ENCODE measurements at places on chromosomes 11 and 22. TPM values are rescaled to one million over a fixed set of nuclear protein-coding genes. Genes with fewer than 3 reads are reported as not detected.

DNA sequence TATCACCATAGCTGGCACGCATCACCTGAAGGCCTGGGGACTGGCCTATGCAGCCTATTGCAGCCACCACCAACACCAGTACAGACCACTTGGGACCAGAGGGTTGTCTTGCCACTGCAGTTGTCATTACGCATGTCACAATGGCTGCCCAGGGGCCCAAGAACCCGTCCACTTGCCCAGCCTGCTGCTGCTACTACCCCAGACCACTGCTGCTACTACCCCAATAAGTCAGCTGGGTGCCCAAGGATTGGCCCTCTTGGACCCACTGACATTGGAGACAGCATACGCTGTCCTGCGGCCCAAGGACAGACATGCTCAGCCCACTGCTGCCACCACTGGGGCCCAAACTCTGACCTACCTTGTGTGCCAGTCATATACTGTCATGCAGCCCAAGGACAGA lies 102.7 kb upstream of the OR9Q1 start:
- H3K27me3 ChIP-seq, result no peaks in the 10 kb centered on the region
- H3K4me3 ChIP-seq, result no peak overlapping the region
- no peak overlapping the region for H3K27ac ChIP-seq
- no peak for DNase-seq

DNA sequence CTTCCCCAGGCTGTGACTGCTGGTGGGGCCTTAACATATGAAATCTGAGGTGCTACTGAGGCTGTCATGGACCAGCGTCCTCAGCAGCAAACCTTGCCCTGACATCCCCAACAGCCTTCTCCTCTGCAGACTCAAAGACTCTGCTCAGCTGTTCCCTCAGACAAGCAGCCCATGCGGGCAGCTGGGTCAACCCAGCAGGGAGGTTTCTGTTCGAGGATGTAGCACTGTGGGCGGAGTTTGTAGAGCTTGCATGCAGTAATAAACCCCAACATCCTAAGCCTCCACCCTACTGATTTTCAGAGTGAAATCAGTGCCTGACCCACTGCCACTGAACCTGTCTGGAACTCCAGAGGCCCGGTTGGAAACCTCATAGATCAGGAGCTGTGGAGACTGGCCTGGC lies 88.8 kb upstream of the XKR3 start:
- no peaks in the 10 kb centered on the region for H3K27me3 ChIP-seq
- no peak overlapping the region for H3K4me3 ChIP-seq
- H3K4me1 ChIP-seq, result no peaks in the 10 kb centered on the region
- no peak overlapping the region for H3K27ac ChIP-seq
- H3K36me3 ChIP-seq, result no peaks in the 10 kb centered on the region

DNA sequence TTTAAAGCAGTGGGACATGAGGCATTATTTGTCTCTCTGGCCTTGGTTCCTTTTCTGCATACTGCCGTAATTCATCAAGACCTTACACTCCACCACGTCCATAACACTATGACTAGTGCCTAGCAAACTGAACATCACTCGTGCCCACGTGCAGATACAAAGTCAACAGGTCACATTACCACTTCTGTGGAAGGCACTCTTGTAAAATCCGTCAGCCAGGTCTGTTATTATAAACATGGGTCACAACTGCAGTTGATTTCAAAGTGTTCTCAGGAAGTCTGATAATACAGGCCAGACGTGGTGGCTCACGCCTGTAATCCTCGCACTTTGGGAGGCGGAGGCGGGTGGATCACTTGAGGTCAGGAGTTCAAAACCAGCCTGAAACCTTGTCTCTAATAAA lies 14.1 kb downstream of the VSIG10L2 start:
- DNase-seq, result no peak
- H3K27ac ChIP-seq, result no peak overlapping the region
- H3K36me3 ChIP-seq, result no peaks in the 10 kb centered on the region
- peaks cover 13% of the 10 kb centered on the region for H3K4me1 ChIP-seq
- no peaks in the 10 kb centered on the region for H3K27me3 ChIP-seq

DNA sequence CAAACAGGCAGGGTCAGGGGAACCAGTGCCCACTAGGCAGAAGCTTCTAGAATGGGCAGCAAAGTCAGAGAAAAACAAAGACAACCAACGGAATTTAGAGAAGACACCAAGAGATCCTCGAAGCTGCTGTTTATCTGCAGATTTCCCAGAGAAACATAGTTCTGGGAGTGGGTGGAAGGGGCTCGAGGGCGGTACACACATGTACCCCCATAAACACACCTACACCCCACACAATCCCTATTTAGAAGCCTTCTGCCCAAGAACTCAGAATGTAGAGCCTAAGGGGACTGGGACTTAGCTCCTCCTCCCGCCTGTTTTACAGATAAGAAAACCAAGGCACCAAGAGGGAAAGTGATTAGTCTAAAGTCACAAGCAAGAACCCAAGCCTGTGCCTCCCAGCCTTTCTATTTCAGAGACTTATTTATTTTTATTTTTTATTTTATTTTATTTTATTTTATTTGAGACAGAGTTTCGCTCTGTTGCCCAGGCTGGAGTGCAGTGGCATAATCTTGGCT lies 6.4 kb downstream of the NPTXR start:
- no peaks in the 10 kb centered on the region for H3K4me1 ChIP-seq
- no peak overlapping the region for H3K27ac ChIP-seq
- no peak for DNase-seq
- no peaks in the 10 kb centered on the region for H3K36me3 ChIP-seq
- H3K27me3 ChIP-seq, result peaks cover 38% of the 10 kb centered on the region
- H3K4me3 ChIP-seq, result no peak overlapping the region

GRCh38 chr11:18699848-18700261 lies 1.3 kb downstream of the TMEM86A start:
- no peaks in the 10 kb centered on the region for H3K36me3 ChIP-seq
- DNase-seq, result no peak
- no peak overlapping the region for H3K4me3 ChIP-seq

Gene GSTT2B
- total RNA-seq, result 25.9 TPM

Data from cardiac muscle cell (in vitro differentiated cells and primary cell).